ENCODE measurements at places on chromosomes 7 and 10.

DNA sequence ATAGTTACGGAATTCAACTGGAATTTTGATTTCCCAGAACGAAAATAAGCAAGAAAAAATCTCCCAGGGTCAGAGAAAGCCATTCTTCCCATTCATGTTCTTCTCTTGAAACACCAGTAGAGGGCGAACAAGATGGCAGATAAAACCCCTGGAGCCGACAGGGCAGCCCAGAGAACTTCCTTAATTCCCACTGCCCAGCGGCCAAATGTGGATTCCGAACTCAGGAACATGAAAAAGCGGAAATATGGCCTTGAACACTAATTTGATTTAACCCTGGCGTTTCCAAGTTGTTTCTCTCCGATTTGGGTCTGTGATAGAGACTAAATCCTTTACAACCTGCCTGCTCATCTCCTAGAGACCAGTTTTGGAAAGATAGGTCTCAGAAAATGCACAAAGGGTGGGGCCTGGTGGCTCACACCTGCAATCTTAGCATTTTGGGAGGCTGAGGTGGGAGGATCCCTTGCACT is 100.7 kb upstream of the WAC start:
- peak; percentile 79 for DNase-seq

GRCh38 chr7:118346748-118347147 is 122.2 kb downstream of the ANKRD7 start:
- no peak for DNase-seq

DNA sequence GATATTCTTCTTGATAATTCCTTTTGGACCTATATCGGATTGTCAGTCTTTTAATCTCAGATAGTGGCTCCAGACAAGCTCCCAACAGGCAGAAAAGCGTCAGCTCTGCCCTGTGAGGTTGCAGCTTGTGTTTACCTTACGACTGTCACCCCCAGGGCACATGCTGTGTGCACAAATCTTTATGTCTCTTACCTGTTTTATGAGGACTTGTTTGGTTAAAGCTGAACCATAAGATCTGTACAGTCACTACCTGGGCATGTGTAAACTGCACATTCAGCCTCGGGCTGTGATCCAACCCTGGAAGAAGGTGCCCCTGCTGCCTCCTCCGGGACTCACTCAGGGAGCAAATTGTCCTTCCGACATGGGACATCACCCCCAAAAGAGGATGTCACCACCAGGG is 119.8 kb downstream of the GALNT17 start:
- no peak for DNase-seq

- DNase-seq: no peak
These were observed 26.6 kb upstream of the SDHAF3 start for GRCh38 chr7:97090761-97091353.

- no peak for DNase-seq
These were observed 86.4 kb downstream of the VPS41 start for GRCh38 chr7:38822549-38822948.

All from body of pancreas (tissue), 4 donors.